ENCODE measurements at places on chromosomes 6 and 20.

- no peak for DNase-seq
Observed at GRCh38 chr6:169075211-169075914, 178.3 kb downstream of the THBS2 start.

- no peak for DNase-seq
Observed at GRCh38 chr6:68313911-68314310, 321.2 kb upstream of the ADGRB3 start.

DNA sequence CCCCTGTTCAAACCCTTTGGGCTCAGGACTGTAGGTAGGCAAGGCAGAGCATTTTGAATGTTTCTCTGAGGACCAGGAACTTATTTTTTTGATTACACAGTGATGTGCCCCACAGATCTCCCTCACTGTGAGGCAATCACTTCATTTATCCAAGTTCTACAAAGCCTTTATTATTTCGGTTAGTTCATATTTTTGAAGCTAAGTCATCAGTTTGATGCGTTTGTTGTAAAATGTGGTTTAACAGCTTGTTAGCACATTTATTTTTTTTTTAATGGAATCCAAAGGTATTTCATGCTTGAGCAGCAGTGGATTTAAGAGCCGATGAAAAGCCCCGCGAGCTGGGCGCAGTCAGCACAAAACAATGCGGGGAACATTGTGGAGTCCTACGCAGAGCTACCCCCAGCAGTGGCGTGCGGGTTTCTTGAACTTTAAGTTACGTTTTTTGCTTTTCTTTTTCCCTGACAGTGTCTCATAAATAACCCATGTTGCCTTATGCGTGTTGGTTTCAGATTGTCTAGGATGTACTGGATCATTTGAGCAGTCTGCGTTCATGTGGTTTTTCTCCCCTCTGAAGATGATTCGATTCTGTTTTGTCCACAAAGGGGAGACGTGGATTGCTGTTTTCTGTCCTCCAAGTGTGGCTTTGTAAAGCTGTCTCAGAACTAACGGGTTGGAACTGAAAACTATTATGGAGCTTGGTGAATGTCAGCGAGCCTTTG, 233.6 kb upstream of the BMP2 start:
- DNase-seq: no peak

GRCh38 chr6:98092331-98092730, 742.0 kb upstream of the POU3F2 start:
- DNase-seq: no peak

DNA sequence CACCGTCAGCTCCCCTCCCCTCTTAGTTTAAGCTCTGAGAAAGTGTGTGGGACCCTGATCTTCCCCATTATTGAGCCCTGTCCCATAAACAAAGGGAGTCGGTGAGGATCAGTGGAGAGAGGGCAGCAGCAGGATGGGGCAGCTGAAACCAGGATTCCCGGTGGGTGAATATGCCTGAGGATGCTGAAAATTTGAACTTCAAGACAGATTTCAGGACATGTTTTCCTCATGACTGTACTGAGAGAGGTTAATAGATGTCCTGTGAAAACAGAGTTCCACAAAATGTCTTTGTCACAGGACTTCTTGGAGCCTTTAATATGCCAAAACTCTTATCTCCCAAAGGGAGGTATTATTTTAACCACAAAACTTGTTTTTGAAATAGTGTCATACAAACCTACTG, 53.5 kb upstream of the SLC22A16 start:
- DNase-seq: no peak

DNA sequence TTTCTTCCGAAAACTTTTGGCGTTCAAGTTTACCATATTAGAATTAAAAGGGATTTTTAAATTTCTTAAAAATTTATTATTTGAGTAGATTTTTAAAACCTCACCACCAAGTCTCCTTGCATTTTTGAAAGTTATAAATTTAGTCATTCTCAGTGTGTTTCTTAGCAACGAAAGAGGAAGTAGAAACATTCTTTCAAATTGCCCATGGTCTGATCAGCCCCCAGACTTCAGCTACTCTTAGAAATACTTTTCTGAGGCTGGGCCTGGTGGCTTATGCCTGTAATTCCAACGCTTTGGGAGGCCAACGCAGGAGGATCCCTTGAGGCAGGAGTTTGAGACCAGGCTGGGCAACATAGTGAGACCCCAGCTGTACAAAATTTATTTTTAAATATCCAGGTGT, 15.1 kb upstream of the RTF2 start:
- DNase-seq: no peak

- DNase-seq: no peak
Observed at GRCh38 chr20:39986173-39986904, 702.7 kb downstream of the MAFB start.

GRCh38 chr20:40991181-40991889, 37.3 kb upstream of the TOP1 start:
- peak; percentile 12 for DNase-seq

- no peak for DNase-seq
Observed at GRCh38 chr6:70164556-70164955, 138.3 kb downstream of the COL9A1 start.

GRCh38 chr6:157845493-157846259, 22.6 kb downstream of the SNX9 start:
- no peak for DNase-seq

GRCh38 chr6:98640366-98640765, 194.0 kb upstream of the POU3F2 start:
- DNase-seq: no peak

DNA sequence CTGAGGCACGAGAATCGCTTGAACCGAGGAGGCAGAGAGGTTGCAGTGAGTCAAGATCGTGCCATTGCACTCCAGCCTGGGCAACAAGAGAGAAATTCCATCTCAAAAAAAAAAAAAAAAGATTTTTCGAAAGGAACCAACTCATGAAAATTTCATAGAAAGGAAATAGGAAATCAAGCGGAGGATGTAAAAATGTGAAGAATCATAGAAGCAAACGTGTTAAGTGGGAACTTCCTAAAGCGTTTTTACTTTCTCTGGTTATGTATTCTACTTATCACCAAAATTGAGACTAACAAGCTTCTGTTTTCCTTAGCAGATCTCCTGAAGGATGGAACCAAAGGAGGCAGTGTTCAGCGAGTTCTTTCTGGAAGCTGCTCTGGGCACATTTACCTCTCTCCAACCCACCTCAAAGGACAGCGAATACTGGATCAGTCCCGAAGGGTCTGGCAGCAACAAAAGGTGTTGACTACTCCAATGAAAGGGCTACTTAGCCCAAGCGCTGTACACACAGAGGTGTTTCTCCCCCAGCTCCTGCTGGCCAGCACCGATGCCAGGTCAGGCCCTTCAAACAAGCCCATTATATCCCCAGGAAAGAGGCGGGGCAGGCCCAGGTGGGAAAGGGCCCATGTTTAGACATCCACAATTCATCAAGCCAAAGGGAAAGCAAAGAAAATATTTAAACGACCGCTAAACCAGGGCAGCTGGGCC, 327.5 kb upstream of the JARID2 start:
- DNase-seq: no peak

DNA sequence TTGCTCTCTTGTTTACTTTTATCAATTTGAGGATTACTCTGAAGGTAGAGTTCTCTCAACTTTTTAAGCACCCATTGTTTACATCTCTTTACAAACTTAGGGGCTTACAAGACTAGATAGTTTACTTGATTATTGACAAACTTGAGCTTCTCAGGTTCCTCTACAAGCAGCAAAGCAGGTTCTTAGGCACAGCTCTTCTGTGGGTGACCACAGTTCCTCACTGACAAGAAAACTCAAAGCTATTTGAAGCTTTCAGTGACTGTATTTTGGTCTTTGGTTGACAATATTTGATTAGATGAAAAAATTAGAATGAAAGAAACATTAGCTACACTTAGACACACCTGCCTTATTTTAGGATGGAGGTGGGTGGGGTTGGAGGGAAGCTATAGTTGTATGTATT, 327.3 kb upstream of the RUNX2 start:
- no peak for DNase-seq

GRCh38 chr6:31557443-31558317, 10.3 kb downstream of the NFKBIL1 start:
- no peak for DNase-seq

DNA sequence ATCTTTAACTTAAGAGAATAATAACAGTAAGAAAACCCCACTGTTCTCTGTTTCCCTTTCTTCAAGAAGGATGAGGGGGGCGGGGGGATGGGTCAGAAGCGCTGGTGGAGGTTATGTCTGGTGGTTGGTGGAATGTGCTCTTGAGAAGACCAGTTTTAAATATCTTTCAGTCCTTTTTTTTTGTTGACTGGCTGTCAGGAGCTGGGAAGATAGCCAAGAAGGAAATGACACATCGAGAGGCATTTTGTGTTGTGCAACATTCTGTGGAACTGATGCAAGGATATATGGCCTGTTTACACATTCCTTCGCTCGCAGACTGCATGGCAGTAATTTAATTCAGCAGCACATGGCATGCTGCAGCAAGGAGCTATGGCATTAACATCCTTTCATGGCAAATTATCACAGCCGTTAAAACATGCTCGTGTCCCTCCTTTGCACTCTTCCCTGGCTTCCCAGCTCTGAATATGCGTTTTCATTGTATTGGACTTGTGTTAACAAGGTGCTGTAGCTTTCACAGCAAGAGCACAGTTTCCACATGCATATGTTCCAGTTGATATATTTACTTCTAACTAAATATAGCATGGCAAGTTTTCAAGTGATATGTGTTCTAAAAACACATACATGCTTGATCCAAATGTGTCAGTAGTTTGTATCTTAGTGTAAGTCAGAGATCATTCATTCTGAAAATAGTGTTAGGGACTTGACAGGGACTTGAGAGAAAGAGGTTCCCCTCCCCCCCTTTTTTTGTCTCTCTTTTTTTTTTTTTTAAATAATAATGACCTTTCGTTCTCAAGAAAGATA, 68.2 kb upstream of the SUPT3H start:
- DNase-seq: peak; percentile 38

GRCh38 chr6:152167641-152168603, 360.4 kb downstream of the ESR1 start:
- DNase-seq: no peak

Measured in DMS 273 treated with DMSO at 0.1 percent for 48 hours (cell line).